ENCODE measurements at places on chromosomes 3 and 15. TPM values are rescaled to one million over a fixed set of nuclear protein-coding genes. Genes with fewer than 3 reads are reported as not detected.

The EPHA6 gene
- total RNA-seq: not detected

The PP2D1 gene
- total RNA-seq: not detected

The GABRR3 gene
- total RNA-seq: not detected

The SMCO1 gene
- not detected for total RNA-seq

The MCCC1 gene
- 25.1 TPM for total RNA-seq

The CTXN2 gene
- total RNA-seq: not detected

The MORC1 gene
- not detected for total RNA-seq

The APPL1 gene
- total RNA-seq: 33.2 TPM
